ENCODE measurements at places on chromosomes 4 and X. TPM values are rescaled to one million over a fixed set of nuclear protein-coding genes. Genes with fewer than 3 reads are reported as not detected.

- DNase-seq: peak; percentile 46
These were observed 25.4 kb upstream of the PPP1R2C start for GRCh38 chrX:42803320-42803719.

DNA sequence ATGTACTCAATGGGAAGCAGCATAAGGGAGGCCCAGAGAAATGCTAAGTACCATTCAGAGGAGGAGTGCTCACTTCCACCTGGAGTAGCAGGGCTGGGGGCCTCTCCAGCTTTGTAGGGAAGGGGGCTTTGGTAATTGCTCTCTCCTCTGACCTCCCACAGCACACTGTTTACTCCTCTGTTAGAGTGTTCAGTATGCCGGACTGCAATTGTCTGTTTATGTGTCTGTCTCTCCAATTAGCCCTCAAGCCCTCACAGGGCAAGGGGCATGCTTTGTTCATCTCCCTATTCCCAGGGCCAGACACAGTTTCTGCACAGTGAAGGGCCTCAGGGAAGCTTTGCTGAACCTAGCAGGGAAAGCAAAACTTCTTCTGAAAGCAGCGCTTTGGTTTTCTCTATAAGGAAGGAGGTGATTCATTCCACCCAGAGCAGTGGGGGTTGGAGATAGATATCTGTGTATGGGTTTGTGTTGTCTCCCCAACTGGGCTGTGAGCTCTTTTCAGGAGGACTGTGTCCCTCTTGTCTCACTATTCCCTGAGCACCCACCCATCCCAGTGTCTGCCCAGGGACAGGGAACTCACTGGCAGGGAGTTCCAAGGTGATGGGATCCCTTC is 50.0 kb upstream of the VMA21 start:
- no peak for DNase-seq

DNA sequence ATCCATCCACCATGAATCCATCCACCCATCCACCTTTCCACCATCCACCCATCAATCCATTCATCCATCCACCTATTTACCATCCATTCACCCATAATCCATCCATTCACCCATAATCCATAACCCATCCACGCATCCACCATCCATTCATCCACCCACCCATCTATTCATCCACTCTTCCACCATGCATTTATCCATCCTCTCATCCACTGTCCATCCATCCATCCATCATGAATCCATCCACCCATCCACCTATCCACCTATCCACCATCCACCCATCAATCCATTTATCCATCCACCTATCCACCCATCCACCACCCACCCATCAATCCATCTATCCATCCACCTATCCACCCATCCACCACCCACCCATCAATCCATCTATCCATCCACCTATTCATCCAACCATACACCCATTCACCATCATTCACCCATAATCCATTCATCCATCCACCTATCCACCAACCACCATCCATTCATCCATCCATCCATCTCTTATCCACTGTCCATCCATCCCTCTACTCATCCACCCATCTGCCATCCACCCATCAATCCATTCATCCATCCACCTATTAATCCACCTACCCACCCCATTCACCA is 179.7 kb upstream of the PSAPL1 start:
- no peak for DNase-seq

Gene FLNA
- 1,680 TPM for total RNA-seq

GRCh38 chr4:89111833-89112563 is 665 bp downstream of the TIGD2 start:
- DNase-seq: peak; percentile 98

Gene CORIN
- 0.04 TPM for total RNA-seq

- DNase-seq: no peak
These were observed 172.9 kb downstream of the SOWAHB start for GRCh38 chr4:76725039-76725438.

GRCh38 chr4:82223715-82224114 is 150.1 kb downstream of the HNRNPD start:
- no peak for DNase-seq

DNA sequence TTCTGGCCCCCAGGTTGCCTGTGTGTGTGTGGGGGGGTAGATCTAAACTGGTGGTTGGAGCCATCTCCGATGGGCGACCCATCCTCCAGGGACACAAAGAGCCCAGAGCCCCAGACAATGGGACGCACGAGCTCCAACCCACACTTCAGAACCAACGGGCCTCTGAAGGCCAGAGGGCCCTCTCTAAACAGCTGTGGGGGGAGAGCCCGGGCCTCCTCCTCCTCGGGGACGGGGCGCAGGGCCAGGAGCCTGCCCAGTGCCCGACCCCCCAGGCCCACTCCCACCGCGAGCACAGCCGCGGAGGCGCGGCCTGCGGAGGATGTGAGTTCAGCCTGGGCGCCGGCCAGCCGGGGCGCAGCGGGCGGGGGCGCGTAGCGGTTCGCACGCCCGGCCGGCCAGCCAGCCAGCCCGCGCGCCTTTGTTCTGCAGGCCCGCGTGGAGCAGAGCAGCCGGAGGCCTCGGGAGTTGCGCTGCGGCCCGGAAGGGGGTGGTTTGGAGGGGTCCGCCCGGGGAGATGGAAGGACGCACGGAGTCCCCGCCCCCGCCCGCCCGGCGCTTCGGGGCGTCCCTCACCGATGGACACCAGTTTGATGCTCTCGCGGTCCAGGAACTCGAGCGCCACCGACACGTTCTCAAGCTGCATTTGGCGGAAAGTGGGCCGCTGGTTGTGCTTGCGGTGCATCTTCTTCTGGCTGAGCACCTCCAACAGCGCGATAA is 4.0 kb downstream of the FLNA start:
- DNase-seq: no peak

- DNase-seq: no peak
These were observed 62.7 kb upstream of the EDNRA start for GRCh38 chr4:147418226-147418625.

GRCh38 chr4:100149190-100149589 is 41.1 kb downstream of the DDIT4L start:
- DNase-seq: no peak

DNA sequence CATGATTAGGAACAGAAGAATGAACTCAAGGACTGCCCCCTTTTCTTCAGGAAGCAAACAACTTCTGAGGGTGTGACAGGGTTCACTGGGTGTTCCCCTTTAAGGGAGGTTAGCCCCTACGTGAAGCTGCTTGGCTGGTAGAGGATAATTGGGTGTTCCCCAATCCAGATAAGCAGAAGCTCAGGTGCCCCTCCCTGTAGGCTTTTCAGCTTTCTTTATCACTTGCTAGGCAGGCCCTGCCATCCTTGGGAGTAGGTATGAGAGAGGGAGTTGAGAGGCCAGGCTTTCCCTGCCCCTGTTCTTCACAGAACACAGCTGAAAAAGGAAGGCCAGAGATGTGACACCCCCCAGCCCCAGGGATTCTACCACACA is 44.2 kb downstream of the RTL9 start:
- no peak for DNase-seq

DNA sequence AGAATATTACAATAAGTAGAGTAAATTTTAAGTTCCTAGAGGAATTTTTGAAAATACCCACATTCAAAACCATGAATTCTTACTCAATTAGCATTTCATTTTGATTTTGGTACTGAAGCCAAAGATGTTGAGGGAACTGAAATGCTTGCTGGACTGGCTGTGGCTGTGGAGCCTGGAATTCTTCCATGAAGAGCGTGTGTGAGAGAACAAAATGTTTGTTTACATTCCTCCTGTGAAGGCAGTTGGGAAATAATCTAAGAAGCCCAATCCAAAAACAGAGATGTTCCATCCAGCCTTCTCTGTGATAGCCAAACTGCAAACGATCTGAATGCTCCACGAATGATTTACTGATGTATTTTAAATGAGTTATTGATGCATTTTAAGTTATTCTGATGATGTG is 3.8 kb upstream of the ADH1B start:
- no peak for DNase-seq

Gene LAP3
- 96.1 TPM for total RNA-seq

Gene PDZD4
- 0.04 TPM for total RNA-seq

DNA sequence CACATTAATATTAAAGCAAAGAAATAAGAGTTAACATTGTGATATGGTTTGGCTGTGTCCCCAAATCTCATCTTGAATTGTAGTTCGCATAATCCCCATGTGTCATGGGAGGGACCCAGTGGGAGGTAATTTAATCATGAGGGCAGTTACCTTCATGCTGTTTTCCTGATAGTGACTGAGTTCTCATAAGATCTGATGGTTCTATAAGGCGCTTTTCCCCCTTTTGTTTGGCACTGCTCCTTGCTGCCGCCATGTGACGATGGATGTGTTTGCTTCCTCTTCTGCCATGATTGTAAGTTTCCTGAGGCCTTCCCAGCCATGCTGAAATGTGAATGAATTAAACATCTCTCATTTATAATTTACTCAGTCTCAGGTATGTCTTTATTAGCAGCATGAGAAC is 153.8 kb upstream of the GALNT7 start:
- no peak for DNase-seq

DNA sequence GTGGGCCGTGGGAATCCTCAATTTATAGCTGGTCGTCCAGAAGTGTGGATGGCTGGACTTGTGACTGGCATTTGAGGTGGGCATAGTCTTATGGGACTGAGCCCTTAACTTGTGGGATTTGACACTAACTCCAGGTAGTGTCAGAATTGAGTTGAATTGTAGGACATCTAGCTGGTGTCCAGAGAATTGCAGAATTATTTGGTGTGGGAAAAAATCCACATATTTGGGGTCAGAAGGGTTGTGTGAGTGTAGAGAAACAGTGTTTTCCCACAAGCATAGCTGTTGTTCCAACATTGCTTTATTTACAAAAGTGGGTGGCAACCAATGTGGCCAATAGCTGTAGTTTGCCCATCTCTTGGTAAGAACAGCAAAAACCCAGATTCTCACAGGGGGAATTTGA is 91.3 kb downstream of the MOSPD2 start:
- DNase-seq: peak; percentile 15

DNA sequence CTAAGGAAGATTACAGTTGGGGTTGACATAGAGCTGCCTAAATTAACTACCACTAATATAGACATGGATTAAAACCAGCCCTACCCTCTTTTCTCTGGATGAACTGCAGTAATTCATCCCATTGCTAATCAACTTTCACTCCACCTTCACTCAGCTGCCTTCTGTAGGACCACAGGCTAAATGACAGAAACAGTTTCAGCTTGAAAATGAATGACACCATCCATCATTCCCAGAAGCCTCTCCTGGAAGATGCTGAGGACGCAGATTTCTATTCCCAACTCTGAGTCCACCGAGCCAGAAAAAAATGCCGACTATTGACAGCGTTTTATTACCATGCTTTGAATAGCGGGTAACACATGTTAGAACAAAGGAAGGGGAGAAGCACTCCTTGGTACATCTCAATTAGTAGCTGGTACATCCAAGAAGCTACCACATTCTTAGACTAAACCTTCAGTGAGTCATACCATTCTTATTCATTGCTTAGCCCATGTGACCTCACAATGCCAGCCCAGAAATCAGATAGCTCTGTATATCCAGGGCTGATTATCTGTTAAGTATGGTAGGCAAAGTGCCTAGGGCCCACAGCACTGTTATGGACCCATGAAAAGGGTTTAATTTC is 25.3 kb downstream of the DCX start:
- DNase-seq: peak; percentile 2

- no peak for DNase-seq
These were observed 34.2 kb downstream of the ARSD start for GRCh38 chrX:2894885-2895292.

Gene GLRA3
- total RNA-seq: not detected

DNA sequence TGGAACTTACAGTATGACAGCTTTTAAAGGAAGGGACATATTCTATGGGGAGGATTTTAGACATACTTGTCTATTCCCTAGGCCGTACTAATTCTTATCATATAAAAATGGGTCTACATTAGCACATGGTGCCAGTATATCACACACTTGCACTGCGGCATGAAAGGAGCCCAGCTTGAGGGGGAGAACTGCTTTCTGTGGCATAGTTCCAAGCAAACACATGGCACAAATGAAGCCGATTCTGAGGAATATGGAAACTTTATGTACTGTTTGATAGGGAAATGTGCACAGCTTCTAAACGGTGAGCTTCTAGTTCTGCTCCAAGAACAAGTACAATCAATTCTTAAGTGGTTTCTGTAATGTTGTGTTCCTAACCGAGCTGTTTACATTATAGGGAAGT is 675.6 kb upstream of the FTHL17 start:
- no peak for DNase-seq

GRCh38 chr4:15469402-15470127 is at the start of gene CC2D2A:
Gene CC2D2A (plus strand): TSS chr4:15469882. CDS start chr4:15475933, 6,051 bp downstream.
- peak; percentile 39 for DNase-seq

GRCh38 chr4:52962721-52963120 is 100.6 kb downstream of the RASL11B start:
- no peak for DNase-seq

- no peak for DNase-seq
These were observed 115.3 kb downstream of the DACH2 start for GRCh38 chrX:86263526-86263925.

Gene CTSO
- 1.6 TPM for total RNA-seq

DNA sequence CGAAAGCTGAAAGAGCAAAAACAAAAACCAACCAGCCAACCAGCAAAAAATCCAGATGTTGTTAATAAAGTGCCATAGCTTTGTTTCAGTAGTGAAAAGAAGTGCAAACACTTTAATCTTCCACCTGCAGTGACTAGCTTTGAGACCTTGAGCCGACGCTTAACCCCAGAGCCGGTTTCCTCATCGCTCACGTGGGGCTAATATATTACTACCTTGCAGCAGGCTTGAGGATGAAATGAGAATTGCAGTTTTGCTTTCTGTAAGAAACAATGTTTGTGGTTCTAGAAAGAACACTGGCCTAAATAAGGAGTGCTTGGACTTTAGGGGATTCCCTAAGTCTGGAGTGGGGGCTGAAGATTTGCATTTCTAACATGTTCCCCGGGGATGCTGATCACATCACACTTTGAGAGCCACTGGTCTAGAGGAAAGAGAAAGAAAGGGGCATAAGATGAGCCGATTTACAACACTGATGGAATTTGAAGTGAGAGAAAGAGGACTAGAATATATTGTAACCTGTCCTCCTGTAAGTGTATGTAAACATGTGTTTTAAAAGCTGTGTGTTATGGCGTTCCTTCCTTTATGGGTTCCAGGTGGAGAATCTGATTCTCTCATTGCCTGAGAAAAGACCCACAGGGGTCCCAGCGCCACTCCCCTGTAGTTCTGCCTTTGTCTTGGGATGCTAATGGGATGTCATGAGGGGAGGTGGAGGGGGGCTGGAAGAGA is 1.4 kb downstream of the FGF2 start:
- DNase-seq: peak; percentile 32

Gene RASSF6
- total RNA-seq: 1.2 TPM

GRCh38 chr4:172751550-172751949 is 417.1 kb upstream of the GALNT7 start:
- DNase-seq: peak; percentile 10
